Stimulated activated CD4-positive, alpha-beta T cell treated with anti-CD3 and anti-CD28 coated beads, TNF-alpha, amount 100 ng/mL, for 24 hours (primary cell): ENCODE measurements at places on chromosomes 5 and 9.

GRCh38 chr5:28046596-28046995 is 1008.2 kb upstream of the CDH9 start:
- DNase-seq = no peak

GRCh38 chr5:76521240-76521758 is 101.9 kb downstream of the F2RL2 start:
- DNase-seq = no peak

DNA sequence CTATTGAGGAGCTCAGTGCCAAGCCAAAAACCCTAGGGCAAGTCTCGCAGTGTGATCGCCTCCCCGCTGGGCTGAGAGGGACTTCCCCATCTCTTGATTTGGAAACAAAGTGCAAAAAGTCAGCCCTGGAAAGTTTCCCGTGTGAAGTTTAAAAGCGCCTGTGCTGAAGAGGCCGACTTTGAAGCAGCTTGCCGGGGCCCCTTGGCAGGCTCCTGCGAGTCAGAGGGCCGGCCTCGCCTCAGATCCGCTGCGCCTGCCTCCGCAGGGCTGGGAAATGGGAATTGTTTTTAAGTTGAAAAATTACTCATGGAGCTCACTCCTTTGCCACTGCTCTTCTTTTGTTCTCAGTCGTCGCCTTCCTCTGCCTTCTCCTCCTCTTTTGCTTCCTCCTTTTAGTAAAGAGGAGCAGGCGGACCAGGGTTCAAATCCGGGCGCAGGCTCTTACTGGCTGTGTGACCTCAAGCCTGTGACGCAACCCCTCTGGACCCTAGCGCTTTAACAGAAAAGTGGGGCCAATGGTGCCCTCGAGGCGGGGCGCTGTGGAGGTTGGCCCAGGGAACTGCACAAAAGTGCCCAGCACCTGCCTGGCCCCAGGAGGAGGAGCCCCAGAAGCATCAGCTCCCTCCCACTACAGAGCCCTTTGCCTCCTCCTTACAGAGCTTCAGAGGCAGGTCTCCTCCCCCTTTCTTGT is 14.7 kb upstream of the LHX2 start:
- DNase-seq = peak; percentile 29

GRCh38 chr9:20491612-20492011 is 130.7 kb downstream of the MLLT3 start:
- no peak for DNase-seq

GRCh38 chr9:33372900-33373299 is 29.5 kb downstream of the AQP7 start:
- no peak for DNase-seq

- DNase-seq = no peak
Observed at GRCh38 chr5:107487056-107487542, 183.6 kb downstream of the EFNA5 start.

- no peak for DNase-seq
Observed at GRCh38 chr9:5915438-5915837, 24.7 kb downstream of the MLANA start.

GRCh38 chr5:128674837-128675446 is 136.9 kb upstream of the FBN2 start:
- DNase-seq = peak; percentile 36

- DNase-seq = no peak
Observed at GRCh38 chr9:134546746-134547145, 94.9 kb upstream of the COL5A1 start.
